ENCODE measurements at places on chromosomes 12 and 14.

- no peak for DNase-seq
Observed at GRCh38 chr12:14962797-14963196, 1.4 kb upstream of the ARHGDIB start.

- no peak for DNase-seq
Observed at GRCh38 chr12:112998987-112999767, 20.9 kb downstream of the OAS2 start.

DNA sequence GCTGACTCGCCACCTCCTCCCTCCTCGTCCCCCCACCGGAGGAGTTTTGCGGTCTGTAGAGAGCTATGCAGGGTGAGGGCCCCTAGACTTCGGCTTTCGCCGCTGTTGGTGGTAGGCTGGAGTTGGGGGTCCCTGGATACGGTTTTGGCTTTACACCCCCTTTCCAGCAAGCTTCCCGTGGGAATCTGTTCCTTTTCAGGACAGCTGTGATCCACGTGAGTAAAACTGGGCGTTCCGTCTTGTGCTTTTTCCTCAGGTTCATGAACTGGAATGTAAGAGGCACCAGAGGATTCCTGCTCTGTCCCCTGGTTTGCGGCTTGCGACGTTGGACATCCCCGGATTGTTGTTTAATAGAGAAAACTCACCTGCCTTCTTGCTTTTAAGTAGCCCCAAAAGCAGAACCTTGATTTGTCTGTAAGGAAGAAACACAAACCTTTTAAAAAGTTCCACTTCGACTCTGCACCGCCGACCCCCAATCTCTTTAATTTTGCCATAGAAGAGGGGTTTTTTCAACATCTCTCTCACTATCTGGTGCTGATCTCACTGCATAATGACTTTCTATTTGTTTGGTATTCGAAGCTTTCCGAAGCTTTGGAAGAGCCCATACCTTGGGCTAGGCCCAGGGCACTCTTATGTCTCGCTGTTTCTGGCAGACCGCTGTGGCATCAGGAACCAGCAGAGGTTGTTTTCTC is 490 bp downstream of the PRORP start:
- no peak for DNase-seq

GRCh38 chr12:132430838-132431774 is 58.8 kb upstream of the FBRSL1 start:
- no peak for DNase-seq

DNA sequence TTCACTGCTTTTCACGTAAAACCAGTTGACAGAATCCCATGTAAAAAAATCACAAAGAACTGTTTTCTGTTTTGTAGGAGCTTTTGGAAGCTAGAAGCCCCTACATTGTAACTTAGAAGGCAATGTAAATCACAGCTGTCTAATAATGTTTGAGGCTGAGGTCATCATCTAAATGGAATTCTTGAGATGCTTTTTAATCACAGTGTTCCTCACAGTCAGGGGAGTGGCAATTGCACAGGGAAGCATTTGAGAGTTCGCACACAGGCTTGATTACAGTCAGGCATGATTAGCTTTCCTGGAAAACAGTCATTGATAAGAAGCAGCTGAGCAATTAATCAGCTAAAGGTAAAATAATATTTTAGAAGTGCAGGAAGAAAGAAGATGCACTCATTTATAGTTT is 2.9 kb downstream of the SLC17A8 start:
- DNase-seq, result no peak

- no peak for DNase-seq
Observed at GRCh38 chr14:55470025-55470424, 29.6 kb upstream of the TBPL2 start.

GRCh38 chr12:24574538-24574937 is 374.4 kb downstream of the BCAT1 start:
- DNase-seq, result no peak

GRCh38 chr12:51533799-51534198 is 57.2 kb upstream of the SCN8A start:
- DNase-seq, result no peak

DNA sequence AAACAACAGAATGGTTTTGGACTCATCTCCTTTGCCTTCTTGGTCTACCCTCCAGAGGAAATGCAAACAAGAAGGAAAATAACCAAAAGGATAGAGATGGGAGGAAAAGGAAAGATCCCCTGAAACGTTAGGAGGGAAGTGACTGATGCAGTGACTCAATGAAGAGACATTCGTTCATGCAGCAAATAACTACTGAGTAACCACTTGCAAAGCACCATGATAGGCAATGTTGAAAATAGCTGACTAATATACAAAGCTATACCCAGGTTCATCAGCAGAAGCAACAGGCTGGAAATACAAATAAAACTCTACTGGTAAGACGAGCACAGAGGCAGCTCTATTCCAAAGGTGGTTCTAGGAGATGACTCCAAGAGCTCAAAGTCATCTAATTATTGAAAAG is 41.8 kb downstream of the R3HDM2 start:
- DNase-seq, result no peak

DNA sequence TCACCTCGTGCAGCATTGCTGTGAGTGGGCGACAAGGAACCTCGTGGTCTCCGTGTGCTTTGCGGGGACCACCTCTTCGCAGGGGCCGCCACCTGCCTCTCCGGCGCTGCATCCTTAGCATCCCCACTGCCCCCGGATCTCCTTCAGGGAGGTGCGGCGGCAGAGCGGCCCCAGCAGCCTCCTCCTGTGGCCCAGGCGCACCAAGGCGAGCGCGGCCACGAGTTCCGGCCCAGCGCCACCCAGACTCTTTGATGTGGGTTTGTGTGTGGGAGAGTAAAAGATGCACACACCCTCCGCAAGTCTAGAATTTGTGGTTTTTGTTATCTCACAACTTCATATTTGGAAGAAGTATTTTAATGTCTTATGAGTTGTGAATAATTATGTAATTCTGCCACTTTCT is 118.8 kb upstream of the DIO3 start:
- no peak for DNase-seq

DNA sequence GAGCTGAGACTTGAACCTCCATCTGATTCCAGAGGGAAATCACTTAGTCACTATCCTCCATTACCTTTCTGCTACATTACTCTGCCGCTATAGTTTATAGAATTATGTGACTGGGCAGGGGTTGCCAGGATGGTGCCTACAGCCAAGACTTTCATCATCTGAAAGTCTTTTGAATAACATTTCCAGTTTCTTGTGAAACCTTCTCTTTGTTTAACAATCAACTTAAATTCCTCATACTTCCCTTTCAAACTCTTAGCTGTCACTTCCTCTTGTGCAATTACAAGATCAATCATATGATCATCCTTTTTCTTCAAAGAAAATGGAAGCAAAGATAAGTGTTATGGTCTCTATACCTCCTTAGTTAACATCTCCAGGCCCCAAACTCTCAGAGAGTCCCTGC is 25.4 kb upstream of the PELI2 start:
- DNase-seq, result no peak

DNA sequence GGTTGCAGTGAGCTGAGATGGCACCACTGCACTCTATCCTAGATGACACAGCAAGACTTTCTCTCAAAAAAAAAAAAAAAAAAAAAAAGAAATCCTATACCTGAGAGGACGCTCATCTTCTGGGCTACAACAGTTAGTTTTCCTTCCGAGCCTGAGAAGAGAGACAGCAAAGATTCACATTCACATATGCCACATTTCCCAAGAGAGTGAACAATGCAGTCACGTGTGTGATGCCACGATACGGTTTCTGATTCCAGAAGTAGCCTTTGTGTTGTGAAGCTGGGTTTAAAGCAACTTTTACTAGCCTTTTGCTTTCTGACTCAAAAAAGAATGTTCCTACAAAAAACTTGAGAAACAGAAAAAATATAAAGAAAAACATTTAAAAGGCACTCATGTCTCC is 19.5 kb downstream of the GCN1 start:
- no peak for DNase-seq

DNA sequence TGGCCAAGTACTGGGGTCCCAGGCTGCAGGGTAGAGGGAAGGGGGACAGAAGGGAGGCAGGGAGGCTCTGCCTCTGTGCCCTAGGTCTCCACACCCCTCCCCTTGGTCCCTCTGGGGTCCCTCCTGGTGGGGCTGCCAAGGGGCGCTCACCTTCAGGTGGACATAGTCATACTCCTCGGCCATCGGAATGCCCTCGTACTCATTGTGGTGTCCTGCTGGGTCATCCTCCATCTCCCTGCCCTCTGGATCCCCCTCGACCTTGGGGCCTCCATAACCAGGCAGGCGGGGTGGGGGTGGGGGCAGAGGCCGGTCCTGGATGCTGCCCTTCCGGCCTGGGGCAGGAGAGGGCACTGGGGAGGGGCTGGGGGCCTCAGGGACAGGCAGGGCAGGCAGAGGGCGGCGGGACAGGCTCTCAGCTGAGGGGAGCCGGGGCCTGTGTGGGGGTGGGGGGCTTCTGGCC is 5.8 kb downstream of the EFS start:
- DNase-seq, result no peak

DNA sequence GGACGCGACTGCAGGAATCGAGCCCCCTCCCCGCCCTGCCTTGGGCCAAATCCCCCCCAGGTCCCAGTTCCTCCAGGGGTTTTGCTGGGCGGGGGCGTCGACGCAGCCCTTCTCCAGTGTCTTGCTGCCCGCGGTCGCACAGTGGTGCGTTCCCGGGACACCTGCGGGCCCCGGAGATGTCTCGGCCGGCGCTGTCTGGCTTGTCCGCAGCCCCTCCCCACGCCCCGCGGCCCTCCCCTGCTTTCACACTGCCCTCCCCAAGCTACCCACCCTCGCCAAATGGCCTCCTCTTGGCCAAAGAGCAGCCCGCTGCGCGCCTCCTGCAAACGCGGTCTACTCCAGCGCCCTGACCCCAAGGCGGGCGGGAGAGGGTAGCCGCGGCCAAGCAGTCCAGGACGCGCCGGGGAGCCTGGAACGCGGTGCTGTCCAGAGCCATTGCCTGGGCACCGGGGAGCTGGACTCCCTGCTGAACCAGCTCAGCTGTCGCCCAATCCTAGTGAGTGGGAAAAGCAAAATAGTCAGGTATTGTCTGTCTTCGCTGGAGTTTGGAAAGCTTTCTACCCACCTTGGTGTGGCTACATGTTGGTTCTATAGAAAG is 122.0 kb downstream of the AACS start:
- DNase-seq, result no peak

DNA sequence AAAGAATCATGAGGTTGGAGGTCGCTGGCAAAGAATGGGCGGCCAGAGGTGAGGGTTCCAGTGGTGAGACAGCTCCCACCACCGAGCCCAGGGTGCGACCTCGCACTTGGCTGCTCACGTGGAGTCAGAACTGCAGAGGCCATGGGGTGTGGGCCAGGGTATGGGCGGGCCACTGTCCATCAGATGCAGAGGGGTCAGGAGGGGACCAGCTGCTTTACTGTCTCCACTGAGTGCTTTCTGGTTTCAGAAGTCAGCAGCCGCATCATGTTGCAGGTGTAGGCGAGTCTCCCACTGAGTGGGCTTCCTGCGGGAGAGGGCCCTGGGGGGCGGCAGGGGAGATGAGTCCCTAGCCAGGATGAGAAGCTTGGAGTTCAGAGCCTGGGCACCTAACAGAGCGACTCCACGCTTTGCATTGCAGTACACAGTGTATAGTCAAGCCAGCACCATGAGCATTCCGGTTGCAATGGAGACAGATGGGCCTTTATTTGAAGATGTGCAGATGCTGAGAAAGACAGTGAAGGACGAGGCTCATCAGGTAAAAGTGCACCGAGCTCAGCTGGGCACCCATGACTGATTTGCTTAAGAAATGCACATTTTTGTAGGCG is 46.9 kb upstream of the DYNC1H1 start:
- no peak for DNase-seq

- DNase-seq, result no peak
Observed at GRCh38 chr14:63322897-63323573, 4.3 kb upstream of the GPHB5 start.

GRCh38 chr12:92297932-92298696 is 152.5 kb upstream of the BTG1 start:
- DNase-seq, result no peak

DNA sequence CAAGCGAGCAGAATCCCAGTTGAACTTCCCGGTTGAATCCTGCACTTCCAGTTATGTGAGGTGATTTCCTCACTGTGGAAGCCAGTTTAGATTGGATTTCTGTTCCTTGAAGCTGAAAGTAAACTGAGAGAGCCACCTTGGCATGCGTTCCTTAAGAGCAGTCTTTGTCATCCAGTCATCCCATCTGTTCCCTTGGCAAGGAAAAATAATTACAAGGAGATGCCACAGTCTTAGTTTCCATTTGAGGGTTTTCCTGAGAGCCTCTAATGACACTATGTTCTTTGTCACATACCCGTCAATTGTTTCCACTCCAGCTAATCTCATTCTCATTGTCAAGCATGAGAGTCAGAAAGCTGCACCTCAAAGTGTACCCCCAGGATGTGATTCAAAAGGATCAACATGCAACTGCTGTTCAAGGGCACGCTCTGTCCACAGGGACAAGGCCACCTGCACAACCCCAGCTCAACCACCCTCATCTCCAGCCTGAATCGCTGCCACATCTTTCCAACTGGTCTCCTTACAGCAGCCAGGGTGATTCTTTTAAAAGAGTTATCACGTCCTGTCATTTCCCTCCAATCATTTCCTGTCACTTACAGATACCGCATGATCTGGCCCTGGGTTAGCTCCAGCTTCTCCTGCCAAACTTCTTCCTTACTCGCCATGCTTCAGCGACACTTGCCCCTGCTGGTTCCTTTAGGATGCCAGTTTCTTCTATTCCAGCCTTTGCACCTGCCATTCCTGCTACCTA is 18.0 kb upstream of the TCP11L2 start:
- DNase-seq, result no peak

- DNase-seq, result no peak
Observed at GRCh38 chr12:78483767-78484315, 380.7 kb upstream of the SYT1 start.

DNA sequence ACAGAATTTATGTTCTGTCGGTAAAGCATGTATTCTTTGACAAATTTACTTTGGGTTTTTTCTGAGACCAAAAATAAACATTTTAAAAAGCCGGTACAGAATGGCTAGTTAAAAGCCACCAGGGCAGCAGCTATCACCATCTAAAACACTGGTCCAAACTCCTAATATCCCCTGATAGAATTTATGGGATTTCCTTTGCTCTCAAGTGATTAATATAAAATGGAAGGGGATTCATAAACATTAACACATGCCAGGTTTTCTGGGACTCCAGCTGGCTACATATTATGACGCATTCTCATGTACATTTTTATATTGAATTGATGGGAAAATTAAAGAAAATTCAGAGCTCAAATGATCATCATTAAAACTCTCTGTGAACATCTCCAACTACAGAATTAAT is 640.8 kb downstream of the C12orf50 start:
- no peak for DNase-seq

DNA sequence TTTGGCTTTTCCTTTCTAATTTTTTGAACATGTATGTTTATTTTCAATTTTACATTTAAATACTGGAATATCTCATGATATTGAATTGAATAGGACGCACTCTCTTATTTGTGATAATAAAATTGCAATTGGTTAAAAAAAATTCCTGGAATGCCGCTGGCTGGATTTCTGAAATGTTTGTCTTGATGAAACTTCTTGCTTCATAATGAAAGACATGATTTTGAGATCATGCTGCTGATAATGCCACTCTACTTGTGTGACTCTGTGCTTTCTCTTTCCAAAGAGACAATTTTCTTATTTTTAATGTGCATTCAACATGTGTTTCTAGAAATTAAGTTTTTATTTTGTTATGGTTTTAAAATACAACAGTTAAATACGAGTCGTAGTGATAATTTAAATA is 465.7 kb upstream of the FAR2 start:
- DNase-seq, result no peak

GRCh38 chr12:16323010-16323409 is 24.4 kb upstream of the MGST1 start:
- DNase-seq, result no peak

GRCh38 chr14:21486640-21487087 is 9.7 kb downstream of the TOX4 start:
- DNase-seq, result no peak
